Left ventricle myocardium inferior (tissue), 1 donor: ENCODE measurements at places on chromosomes 6 and 20. TPM values are rescaled to one million over a fixed set of nuclear protein-coding genes. Genes with fewer than 3 reads are reported as not detected.

GRCh38 chr6:25297039-25297441 lies 17.9 kb downstream of the CARMIL1 start:
- H3K27me3 ChIP-seq = no peaks in the 10 kb centered on the region
- DNase-seq = peak; percentile 31
- H3K36me3 ChIP-seq = no peaks in the 10 kb centered on the region

DNA sequence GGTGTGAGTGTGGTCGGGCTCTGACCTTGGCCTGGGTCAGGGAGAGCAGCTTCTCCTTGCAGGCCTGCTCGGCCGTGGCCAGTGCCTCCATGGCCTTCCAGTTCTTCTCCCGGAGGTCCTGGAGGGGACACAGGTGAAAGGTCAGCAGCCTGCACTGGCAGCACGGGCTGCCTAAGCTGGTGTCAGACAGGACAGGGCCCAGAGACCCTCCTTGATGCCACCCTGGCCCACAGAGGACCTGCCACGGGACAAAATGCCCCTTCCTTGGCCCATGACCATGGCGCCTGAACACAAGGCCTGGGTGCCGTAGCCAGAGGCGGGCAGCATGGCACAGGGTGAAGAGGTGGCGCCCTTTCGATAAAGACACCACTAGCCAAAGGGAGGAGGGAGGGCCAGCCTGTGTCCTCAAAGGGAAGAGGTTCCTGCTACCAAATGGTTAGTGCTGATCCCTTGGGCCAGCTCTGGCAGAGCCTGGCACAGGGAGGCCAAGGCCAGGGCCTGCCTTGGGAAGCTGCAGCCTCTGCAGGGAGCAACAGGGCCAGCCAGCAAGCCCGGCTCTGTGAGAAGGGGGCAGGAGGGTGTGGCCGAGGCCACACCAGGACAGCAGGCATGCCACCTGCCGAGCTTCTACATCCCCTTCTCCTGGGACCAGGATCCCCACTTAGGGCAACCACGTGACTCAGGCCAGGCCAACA lies 54.8 kb downstream of the DSTN start:
- H3K27ac ChIP-seq = no peak overlapping the region
- peaks cover 91% of the 10 kb centered on the region for H3K36me3 ChIP-seq
- no peak overlapping the region for H3K4me3 ChIP-seq
- DNase-seq = peak; percentile 5

- no peak overlapping the region for H3K4me3 ChIP-seq
- H3K4me1 ChIP-seq = peaks cover 10% of the 10 kb centered on the region
- no peak overlapping the region for H3K27ac ChIP-seq
- no peaks in the 10 kb centered on the region for H3K36me3 ChIP-seq
- no peaks in the 10 kb centered on the region for H3K27me3 ChIP-seq
Measured at GRCh38 chr6:150118203-150118602, 24.6 kb upstream of the PPP1R14C start.

DNA sequence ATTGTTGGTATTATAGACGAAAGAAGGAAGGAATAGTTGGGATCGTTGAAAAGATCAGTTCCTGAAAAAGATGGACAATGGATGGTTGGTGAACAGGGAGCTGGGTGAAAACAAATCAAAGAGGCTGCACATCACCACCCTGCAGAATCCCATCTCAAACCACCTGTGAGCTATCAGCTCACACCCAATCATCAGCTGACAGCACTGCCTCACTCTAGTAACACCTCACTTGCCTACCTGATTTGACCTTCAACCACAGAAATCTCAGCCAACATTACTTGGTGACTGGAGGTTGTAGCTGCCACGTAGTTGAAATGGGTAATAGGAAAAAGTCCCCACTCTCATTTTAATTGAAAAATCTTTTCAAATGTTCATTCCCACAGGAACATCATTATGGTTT lies 101.8 kb upstream of the DST start:
- H3K4me3 ChIP-seq = no peak overlapping the region
- H3K4me1 ChIP-seq = peaks cover 92% of the 10 kb centered on the region
- H3K27me3 ChIP-seq = no peaks in the 10 kb centered on the region
- no peak for DNase-seq
- H3K27ac ChIP-seq = peak overlapping the region; percentile 57

DNA sequence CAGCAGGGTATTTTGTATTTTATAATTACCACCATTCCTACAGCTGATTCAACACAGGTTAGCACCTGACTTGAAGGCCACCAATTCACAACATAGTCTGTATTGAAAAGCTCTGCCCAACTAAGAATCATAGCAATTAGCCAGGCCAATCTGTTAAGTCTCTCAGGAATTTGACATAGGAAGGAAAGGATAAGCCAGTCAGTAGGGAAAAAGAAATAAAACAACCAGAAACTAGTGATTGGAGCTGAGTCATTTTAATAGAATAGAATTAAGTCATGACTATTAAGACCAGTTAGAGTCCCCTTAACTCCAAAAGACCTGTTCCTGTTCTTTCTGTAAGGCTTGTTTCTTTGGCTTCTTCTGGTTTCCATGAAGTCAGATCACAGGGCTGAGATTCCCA lies 8.1 kb downstream of the RANBP9 start:
- no peak overlapping the region for H3K4me3 ChIP-seq
- DNase-seq = no peak
- no peak overlapping the region for H3K27ac ChIP-seq

DNA sequence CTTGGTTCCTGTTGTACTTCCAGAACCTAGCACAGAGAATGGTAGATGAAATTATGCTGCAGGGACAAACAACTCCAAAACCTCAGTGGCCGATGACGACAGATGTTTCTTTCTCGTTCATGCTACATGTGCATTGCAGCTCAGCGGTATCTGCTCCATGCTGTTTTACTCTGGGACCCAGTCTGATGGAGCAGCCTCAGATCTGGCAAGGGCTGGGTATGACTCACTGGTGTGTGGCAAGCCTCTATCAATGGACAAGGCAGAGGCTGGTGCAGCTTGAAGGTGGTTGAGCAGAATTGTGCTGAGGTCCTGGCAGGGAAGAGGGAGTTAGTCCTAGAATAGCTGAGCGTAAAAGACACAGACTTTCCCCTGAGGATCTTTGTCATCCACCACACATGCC lies 10.3 kb upstream of the BLCAP start:
- H3K27me3 ChIP-seq = peaks cover 6% of the 10 kb centered on the region
- no peak overlapping the region for H3K4me3 ChIP-seq
- H3K36me3 ChIP-seq = no peaks in the 10 kb centered on the region
- no peak for DNase-seq
- H3K27ac ChIP-seq = no peak overlapping the region

DNA sequence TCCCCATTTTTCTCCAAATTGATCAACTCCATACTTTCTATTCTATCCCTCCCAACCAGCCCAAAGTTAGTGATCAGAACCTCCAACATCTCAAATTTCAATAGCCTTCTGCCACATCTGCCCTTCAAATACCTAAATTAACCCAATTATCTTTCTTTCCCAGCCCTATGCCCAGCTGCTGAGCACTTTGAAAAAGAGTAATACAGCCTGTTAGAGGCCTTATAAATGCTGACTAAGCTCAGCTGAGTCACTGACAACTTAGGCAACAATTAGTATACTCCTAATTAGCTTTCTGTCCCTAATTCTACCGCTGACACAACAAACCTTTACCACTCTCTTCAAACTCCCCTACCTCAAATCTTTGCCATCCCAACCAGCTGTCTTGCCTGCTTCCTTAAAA lies 23.5 kb downstream of the RUNX2 start:
- H3K27ac ChIP-seq = no peak overlapping the region
- no peaks in the 10 kb centered on the region for H3K4me1 ChIP-seq
- no peak overlapping the region for H3K4me3 ChIP-seq
- no peaks in the 10 kb centered on the region for H3K27me3 ChIP-seq

DNA sequence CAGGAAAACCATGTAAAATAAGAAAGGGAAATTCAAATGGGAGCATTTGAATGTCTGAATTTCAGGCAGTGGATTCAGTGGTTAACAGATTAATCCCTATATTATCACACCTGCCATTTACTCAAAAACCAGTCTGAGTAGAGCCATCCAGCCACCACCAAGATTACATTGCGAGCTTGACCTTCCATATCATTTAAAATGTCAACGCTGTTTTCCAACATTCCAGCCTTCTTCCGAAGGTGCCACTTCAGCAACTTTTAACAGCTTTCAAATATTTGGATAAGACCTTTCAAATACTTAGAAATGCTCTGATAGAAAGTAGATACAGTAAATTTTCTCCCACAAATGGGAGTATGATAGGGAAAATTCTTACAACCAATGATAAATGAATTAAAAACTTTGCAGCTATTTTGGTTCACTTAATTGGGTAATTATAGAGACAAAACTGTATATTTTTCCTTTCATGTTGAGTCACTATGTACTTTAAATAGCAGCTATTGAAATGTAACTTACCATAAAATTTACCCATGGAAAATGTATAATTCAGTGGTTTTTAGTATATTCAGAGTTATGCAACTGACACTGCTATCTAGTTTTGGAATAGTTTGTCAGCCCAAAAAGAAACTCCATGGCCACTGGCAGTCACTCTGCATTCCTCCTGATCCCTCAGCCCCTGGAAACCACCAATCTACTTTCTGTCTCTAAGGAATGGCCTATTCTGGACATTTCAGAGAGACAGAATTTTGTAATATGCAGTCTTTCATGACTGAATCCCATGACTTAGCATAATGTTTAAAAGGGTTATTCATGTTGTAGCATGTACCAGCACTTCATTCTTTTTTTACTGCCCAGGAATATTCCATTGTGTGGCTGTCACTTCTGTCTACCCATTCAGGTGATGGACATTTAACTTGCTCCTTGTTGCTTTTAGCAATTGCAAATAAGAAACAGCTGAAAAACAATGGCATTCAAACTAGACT lies 21.5 kb downstream of the EZR start:
- H3K27ac ChIP-seq = peak overlapping the region; percentile 80
- H3K4me1 ChIP-seq = peaks cover 90% of the 10 kb centered on the region
- DNase-seq = no peak
- no peak overlapping the region for H3K4me3 ChIP-seq
- no peaks in the 10 kb centered on the region for H3K27me3 ChIP-seq

- H3K27ac ChIP-seq = no peak overlapping the region
- no peaks in the 10 kb centered on the region for H3K36me3 ChIP-seq
- no peak overlapping the region for H3K4me3 ChIP-seq
Measured at GRCh38 chr6:164690241-164690640, 619.2 kb downstream of the C6orf118 start.

- no peak for DNase-seq
- H3K27ac ChIP-seq = peak overlapping the region; percentile 23
- peak overlapping the region; percentile 72 for H3K4me3 ChIP-seq
- peaks cover 97% of the 10 kb centered on the region for H3K27me3 ChIP-seq
Measured at GRCh38 chr20:45470262-45470931, 844 bp downstream of the WFDC2 start.

DNA sequence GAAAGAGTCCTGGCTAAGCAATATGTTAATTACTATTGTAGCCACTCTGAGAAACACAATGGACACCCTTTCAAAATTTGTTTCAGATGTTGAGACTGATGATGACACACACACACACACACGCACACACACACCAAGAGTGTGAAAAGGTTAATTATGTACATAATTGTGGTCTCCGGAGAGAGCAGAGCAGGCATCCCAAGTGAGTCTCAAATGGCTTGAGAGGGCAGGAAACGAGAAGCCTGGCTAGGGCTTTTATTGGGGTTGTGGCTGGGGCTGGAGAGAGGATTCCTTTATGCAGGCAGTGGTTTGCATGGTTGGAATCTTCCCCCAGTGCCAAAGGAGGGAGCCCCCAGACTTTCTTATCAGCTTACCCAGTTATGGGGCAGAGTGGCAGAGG lies 38.2 kb upstream of the NKX2-4 start:
- DNase-seq = no peak
- H3K4me1 ChIP-seq = no peaks in the 10 kb centered on the region
- H3K4me3 ChIP-seq = no peak overlapping the region
- H3K27me3 ChIP-seq = peaks cover 68% of the 10 kb centered on the region

DNA sequence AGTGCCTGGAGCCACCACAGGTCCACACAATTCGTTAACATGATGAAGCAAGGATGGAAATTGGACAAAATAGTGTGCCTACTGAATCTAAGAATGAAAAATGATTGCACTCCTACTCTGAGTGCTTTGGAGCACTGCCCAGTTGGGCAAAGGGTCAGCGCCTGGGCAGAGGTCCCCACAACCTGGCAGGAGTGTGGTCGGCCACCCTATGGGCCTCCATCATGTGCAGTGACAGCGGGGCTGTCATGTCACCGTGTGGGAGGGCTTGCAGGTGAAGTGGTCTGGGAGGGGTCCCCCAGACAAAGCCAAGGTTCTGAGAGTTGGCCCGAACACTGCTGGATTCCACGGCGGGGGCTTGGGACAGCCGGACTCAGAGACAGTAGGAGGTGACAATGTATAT lies 36.2 kb upstream of the CD93 start:
- H3K27me3 ChIP-seq = peaks cover 5% of the 10 kb centered on the region
- H3K36me3 ChIP-seq = no peaks in the 10 kb centered on the region

DNA sequence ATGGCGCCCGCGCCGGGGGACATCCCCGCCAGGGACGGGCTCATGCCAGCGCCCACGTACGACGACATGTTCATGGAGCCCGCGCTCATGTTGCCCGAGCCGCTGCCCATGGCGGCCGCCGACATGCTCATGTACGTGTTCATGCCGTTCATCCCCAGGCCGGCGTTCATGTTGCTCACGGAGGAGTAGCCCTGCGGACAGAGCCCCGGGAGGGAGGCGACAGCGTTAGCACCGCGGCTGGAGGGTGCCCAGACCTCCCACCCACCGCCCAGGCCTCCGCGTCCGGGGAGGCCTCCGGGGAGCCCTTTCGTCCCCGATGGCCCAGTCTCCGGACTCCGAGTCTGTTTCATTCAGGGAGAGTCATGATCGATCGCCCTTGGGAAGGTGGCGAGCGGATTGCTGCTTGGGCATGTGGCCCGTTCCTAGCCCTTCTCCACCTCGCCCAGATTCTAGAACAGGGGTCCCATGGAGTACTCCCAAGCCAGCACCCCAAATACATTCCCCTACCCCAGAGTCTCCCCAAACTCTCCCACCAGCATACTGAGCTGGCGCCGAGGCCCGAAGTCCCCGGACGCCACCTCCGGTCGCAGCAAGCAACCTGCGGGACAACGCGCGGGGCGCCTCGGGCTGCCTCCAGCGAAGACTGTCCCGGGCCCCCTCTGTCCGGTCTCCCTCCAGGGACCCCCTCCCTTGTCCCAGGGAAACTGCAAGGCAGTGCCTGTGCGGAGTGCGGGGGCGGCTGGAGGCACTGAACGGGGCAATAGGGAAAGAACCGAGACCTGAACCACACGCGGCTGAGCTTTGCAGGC lies 1.2 kb downstream of the FOXA2 start:
- no peak overlapping the region for H3K27ac ChIP-seq
- peak overlapping the region; percentile 41 for H3K4me3 ChIP-seq
- peaks cover 99% of the 10 kb centered on the region for H3K27me3 ChIP-seq
- H3K4me1 ChIP-seq = peaks cover 40% of the 10 kb centered on the region
- DNase-seq = no peak

DNA sequence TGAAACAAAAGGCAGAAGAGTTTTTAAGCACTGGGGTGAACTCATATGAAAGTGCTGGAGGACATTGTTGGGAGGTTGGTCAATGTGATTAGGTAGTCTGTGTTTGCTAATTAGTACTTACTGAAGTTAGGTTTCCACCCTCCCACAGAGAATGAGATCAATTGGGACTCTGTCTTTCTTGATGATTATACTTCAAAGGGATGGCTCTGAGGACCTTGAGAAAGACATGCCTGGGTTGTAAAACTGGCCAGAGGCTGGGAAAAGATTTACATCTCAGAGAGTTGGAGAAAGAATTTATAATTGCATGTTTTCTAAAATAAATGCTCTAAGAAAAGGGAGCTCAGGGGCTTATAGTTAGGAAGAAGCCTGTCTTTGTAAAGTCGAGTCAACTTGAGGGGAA lies 74.0 kb downstream of the CD109 start:
- no peaks in the 10 kb centered on the region for H3K27me3 ChIP-seq
- peaks cover 15% of the 10 kb centered on the region for H3K4me1 ChIP-seq
- H3K36me3 ChIP-seq = peaks cover 16% of the 10 kb centered on the region
- no peak for DNase-seq

ENPP1 gene
- 2.9 TPM for total RNA-seq

TMEM74B gene
- 4.2 TPM for total RNA-seq

CPXM1 gene
- 0.69 TPM for total RNA-seq
